Fibroblast of skin of scalp (primary cell): ENCODE measurements at places on chromosomes 5 and 9.
A peak's percentile ranks its signal among the peaks of the same experiment; 100 is the strongest.

GRCh38 chr5:96984506-96985192 is 48.8 kb downstream of the LNPEP start:
- no peak for DNase-seq

- DNase-seq = no peak
These were observed 104.4 kb downstream of the PJA2 start for GRCh38 chr5:109305352-109305751.

GRCh38 chr5:14036947-14037346 is 92.5 kb upstream of the DNAH5 start:
- no peak for DNase-seq

GRCh38 chr9:14315875-14316601 is 2.1 kb upstream of the NFIB start:
- no peak for DNase-seq

DNA sequence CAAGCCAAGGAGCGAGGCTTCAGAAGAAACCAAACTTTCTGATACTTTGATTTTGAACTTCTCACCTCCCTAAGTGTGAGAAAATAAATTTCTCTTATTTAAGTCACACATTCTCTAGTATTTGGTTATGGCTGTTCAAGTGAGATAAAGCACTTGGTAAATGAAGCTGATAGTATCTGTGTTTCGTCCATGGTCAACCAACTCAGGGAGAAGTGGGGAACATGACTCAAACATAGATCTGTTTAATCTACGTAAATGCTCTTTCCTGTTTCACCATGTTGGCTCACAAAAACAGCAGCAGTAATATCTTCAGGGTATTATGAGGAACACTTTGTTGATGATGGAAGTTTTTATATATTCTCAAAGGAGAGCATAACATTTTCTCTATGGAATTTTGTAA is 2167.2 kb upstream of the C9orf72 start:
- DNase-seq = no peak

- no peak for DNase-seq
These were observed 17.3 kb upstream of the RNU6ATAC start for GRCh38 chr9:134181648-134182034.

- DNase-seq = peak; percentile 56
These were observed 7.5 kb upstream of the RAPGEF1 start for GRCh38 chr9:131747352-131747751.

DNA sequence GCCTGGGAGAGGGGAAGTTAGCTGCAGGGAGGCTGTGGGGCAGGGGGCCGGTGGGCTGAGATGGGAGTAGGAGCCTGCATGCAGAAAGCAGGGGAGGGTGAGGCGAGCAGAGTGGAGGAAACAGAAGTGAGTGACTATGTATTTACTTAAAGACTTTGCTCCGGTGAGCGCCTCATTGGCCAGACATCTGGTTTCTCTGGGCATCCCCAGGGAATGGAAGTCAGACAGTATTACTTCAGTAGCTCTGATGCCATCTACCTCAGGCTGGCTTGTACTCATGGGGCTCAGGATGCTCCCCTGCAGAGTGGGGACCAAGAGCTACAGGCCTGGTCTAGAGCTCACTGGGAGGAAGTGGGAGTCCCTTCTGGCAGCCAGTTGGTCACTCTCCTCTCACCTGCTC is 78.2 kb upstream of the ARAP3 start:
- peak; percentile 25 for DNase-seq

DNA sequence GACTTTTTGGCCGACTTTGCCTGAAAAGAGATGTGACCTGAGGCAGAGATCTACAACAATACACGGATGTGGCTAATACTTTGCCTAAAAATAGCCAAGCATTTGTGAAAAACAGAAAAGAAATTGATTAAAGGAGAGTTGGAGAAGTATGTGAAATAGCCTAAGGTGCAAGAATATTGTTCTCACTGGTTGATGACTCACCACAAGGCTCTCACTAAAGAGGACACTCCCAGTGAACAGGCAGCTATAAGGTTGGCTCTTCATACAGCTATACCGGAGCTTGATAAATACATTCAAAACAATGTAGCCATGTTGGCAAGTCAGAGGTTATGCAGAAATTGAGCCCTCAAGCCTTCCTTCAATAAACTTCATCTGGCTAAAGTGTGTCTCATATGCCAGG is 317.2 kb upstream of the GRAMD2B start:
- DNase-seq = no peak

- no peak for DNase-seq
These were observed 82.5 kb downstream of the LRRC70 start for GRCh38 chr5:62661126-62661525.

DNA sequence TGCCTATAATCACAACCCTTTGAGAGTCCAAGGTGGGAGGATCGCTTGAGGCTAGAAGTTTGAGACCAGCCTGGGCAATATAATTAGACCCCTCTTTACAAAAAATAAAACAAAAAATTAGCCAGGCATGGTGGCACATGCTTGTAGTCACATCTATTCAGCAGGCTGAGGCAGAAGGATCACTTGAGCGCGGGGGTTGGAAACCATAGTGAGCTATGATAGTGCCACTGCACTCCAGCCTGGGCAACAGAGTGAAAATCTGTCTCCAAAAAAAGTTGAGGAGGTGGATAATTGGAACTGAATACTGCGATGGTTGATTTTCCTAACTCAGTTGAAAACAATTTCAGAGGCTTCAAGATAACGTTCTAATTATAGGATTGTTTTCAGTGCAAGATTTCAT is 52.6 kb downstream of the EDIL3 start:
- no peak for DNase-seq

GRCh38 chr5:97077246-97077645 is 65.2 kb downstream of the LIX1 start:
- DNase-seq = no peak

DNA sequence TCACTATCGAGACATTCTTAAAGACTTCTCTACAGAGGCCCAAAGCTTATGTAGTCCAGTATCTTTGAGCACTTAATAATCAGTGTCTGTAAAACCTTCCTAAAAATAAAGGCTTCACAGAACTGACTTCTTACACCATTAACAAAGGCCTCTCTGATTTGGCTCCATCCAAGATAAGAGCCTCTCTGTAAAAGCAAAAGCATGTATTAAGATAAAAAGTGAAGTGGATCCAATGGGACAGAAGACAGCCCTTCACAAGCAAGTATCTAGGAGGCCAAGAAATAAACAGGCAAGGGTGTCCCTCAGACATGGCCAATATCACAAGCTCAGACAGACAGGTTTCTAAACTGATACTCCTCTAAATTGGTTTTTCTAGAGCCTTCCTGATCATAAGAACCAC is 11.9 kb downstream of the LHFPL2 start:
- no peak for DNase-seq

GRCh38 chr9:85515021-85515420 is 226.7 kb downstream of the AGTPBP1 start:
- DNase-seq = no peak

DNA sequence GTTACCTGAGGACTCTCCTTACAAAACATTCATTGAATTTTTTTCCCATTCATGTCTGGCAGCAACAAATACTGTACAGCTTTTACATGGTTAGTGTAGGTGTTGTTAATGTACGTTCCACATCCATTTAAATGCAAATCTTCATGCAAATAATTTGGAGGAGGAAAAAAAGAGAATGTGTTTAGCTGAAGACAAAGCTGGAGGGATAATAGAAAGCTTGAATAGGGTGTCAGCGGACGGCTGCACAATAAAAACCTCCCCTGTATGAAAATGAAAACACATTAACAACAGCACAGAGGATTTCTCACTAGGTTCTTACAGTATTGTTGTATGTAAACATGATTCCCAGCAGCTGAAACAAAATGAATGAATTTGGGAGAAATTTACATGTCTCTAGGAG is 231.5 kb downstream of the ZNF608 start:
- no peak for DNase-seq

DNA sequence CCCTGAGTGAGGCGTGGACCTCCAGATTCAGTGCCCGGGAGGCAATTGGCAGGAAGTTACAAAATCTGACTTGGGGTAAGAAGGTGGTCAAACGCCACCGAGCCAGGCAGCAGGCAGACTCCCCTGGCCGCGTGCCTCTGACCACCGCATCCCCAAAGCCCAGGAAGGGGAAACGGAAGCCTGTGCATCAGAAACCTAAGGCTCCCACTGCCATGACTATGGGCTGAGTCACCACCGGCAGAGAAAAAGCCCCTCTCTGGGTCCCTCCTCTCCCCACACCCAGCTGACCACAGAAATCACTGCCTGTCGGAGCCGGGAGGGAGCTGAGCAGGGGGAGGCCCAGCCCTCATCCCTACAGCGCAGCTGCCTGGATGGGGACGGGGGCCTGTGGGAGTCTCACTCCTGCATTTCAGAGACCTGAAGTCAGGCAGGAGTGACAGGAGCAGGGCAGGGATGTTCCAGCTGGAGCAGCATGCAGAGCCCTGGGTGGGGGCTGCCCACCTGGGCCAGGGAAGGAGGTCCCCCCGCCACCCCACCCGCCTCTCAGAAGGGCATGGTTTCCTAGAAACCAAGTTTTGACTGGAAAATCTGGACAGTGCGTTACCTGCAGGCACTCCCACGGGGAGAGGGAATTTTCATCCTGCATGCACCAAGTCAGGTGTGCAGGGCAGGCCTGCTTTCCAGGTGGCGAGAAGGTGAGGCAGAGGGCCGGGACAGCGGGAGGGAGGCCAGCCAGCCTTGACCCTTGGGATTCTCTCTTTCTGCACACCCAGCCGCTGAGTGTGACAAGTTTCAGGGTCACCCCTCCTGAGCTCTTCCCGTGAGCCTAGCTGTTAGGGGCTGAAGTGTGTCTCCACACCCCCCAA is 68.2 kb downstream of the LRSAM1 start:
- DNase-seq = peak; percentile 98

DNA sequence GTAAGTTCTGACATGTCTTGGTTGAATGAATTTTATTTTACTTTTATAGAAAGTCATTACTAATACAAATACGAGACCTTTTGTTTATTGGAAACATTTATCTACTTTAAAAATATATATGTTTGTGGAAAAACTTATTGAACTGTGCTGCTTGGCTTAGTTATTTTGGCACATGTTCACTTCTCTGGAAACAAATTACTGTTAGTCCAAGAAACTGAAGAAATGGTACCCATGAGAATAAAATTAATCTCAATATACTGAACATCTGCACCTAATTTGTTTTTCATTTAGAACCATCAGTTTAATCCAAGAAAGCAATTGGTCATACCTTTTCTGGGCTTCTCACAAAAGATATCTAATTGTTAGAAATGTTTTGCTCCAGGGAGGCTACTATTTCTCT is 32.2 kb downstream of the INVS start:
- no peak for DNase-seq

GRCh38 chr9:98491828-98492227 is 216.9 kb downstream of the GABBR2 start:
- peak; percentile 71 for DNase-seq

DNA sequence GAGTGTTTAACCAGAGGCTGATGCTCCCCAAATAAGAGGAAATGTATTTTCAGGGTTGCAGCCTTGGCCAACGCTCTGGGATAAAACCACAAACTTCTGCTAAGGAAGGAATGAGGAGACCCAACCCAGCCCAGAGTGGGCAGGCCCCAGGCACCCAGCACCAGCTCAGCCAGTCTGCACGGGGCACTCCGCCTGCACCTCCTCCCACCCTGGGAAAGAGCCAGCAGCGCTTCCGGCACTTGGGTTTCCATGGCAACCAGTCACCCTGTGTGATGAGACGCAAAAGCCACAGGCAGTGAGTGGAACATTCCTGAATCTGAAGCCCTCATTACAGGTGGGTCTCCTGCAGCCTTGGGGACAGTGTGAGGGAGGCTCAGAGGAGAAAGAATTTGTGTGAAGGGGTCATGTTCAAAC is 85.2 kb upstream of the ZBTB43 start:
- DNase-seq = peak; percentile 77

GRCh38 chr5:18745988-18746615 is 1111.8 kb downstream of the TAF11L14 start:
- DNase-seq = peak; percentile 1

DNA sequence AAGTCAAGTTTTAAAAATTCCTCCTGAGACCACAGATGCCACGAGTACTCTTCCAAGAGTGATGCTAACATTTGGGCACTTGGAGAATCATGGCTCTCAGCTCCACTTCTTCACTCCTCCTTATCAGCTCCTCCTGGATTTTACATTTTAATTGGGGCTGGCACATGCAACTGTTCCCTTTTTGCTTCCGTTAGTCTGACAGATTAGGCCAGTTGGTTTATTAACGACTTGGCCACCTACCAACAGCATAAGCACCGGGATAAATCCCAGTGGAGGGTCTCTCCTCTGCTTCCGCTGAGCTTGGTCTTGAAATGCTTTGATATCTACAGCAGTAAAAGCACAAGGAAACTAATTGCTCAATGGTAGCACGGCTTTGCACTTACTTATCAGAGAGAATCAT is 134.6 kb upstream of the RASEF start:
- no peak for DNase-seq

GRCh38 chr5:11050596-11051304 is 289.7 kb upstream of the DAP start:
- DNase-seq = no peak

DNA sequence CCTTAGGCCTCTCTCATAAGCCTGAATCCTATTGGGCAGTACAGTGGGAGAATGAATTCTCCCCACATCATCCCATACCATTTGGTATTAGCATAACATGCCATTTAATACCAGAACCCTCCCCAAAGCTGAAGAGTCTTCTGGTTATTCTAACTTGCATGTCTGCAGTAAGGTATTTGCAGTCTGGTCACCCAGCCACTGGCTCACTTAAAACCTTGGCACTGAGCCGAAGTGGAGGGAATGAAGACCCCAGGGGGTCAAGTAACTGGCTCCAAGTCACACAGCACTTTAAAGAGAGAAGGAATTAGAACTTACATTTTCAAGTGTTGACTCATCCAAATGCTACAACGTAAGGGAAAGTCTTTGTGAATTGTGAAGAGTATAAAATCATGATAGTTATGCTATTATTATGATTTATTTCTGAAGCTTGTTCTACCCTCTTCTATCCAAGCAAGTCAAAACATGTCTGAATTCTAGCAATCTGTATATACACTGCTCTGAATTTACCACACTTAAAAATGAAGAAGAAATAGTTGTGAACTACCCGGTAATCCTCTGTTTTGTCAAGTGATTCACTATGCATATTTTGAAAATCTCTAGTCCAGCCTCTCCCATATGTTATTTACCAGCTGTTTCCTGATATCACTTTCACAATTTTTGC is 28.5 kb downstream of the GLRA1 start:
- peak; percentile 99 for DNase-seq

DNA sequence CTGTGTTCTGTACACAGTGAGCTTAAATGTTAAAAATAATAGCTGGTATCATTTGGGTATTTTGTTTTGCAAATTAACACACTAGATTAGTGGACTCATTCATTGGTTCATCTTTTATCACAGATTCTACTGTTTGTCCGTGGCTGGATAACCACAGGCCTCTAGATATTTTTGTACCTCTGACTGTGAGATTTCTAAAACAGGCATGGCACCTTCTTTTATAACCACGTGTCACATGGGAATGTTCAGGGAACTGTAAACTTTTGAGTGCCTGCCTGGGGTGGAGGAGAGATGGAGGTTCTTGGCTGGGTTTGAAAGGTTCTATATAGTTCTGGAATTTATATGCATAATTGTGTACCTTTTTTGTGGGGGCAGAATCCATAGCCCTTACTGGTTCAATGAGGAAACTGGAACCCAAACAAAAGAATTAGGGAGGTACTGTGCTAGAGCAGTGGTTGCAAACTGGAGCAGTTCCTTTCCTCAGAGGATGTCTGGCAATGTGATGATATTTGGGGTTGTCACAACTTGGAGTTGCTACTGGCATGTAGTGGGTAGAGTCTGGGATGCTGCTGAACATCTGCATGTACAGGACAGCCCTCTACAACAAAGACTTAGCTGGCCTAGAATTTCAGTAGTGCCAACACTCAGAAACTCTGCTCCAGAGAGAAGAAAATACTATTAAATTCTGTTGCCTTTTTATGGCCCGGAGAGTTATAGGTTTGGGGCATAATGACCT is 16.9 kb downstream of the TLE4 start:
- no peak for DNase-seq
